ENCODE measurements at places on chromosomes 1 and 21. TPM values are rescaled to one million over a fixed set of nuclear protein-coding genes. Genes with fewer than 3 reads are reported as not detected.
A peak's percentile ranks its signal among the peaks of the same experiment; 100 is the strongest.

GRCh38 chr1:160193091-160193819 is 2.9 kb downstream of the CASQ1 start:
- H3K27ac ChIP-seq, result no peak overlapping the region
- peak; percentile 78 for DNase-seq
- no peaks in the 10 kb centered on the region for H3K4me1 ChIP-seq
- peaks cover 5% of the 10 kb centered on the region for H3K27me3 ChIP-seq

The TNNI3K gene
- 0.67 TPM for total RNA-seq

The FCRL3 gene
- total RNA-seq, result 13.0 TPM

GRCh38 chr1:213369465-213369864 is 318.4 kb downstream of the RPS6KC1 start:
- no peaks in the 10 kb centered on the region for H3K4me1 ChIP-seq
- no peak overlapping the region for H3K27ac ChIP-seq
- H3K4me3 ChIP-seq, result no peak overlapping the region
- H3K27me3 ChIP-seq, result peaks cover 4% of the 10 kb centered on the region
- no peaks in the 10 kb centered on the region for H3K36me3 ChIP-seq

The TDRD5 gene
- not detected for total RNA-seq

- H3K27me3 ChIP-seq, result no peaks in the 10 kb centered on the region
- H3K4me3 ChIP-seq, result peak overlapping the region; percentile 76
- peaks cover 6% of the 10 kb centered on the region for H3K36me3 ChIP-seq
- peak overlapping the region; percentile 58 for H3K27ac ChIP-seq
Observed at GRCh38 chr1:231020139-231020601, 19.9 kb downstream of the FAM89A start.

- H3K27ac ChIP-seq, result no peak overlapping the region
- no peak overlapping the region for H3K4me3 ChIP-seq
- no peak for DNase-seq
Observed at GRCh38 chr1:203534526-203534925, 40.6 kb downstream of the OPTC start.

GRCh38 chr1:76677416-76678405 is 189.6 kb upstream of the ST6GALNAC5 start:
- H3K27me3 ChIP-seq, result no peaks in the 10 kb centered on the region
- no peak overlapping the region for H3K27ac ChIP-seq
- DNase-seq, result no peak
- H3K4me1 ChIP-seq, result no peaks in the 10 kb centered on the region

GRCh38 chr1:26317146-26317545 is 612 bp upstream of the CD52 start:
- DNase-seq, result no peak
- H3K27ac ChIP-seq, result peak overlapping the region; percentile 83
- no peaks in the 10 kb centered on the region for H3K27me3 ChIP-seq
- H3K4me1 ChIP-seq, result peaks cover 47% of the 10 kb centered on the region
- H3K36me3 ChIP-seq, result peaks cover 33% of the 10 kb centered on the region

The SLC2A1 gene
- 80.8 TPM for total RNA-seq

Data from activated naive CD8-positive, alpha-beta T cell treated with anti-CD3 and anti-CD28 coated beads, Interleukin-2, amount 10 ng/mL, durations not matched to agents 7 days and 5 days (primary cell).